Lung (tissue), 17 donors: ENCODE measurements at places on chromosomes 4 and X. TPM values are rescaled to one million over a fixed set of nuclear protein-coding genes. Genes with fewer than 3 reads are reported as not detected.

The MAGEA10 gene
- polyA plus RNA-seq: not detected

The NKX6-1 gene
- polyA plus RNA-seq: 0.02 TPM

The CXCL1 gene
- polyA plus RNA-seq: 445 TPM

The TMEM47 gene
- 8.2 TPM for polyA plus RNA-seq

The S100P gene
- 118 TPM for polyA plus RNA-seq

The PRAF2 gene
- polyA plus RNA-seq: 36.6 TPM

The UGT2B15 gene
- polyA plus RNA-seq: not detected

GRCh38 chrX:101062176-101062575 is 10.3 kb upstream of the TRMT2B start:
- no peak for DNase-seq

- DNase-seq: no peak
Observed at GRCh38 chr4:121138039-121138825, 25.9 kb downstream of the TNIP3 start.

- DNase-seq: no peak
Observed at GRCh38 chr4:187175197-187175596, 451.5 kb upstream of the FAT1 start.

- DNase-seq: no peak
Observed at GRCh38 chr4:70991596-70991995, 1.9 kb upstream of the DCK start.

DNA sequence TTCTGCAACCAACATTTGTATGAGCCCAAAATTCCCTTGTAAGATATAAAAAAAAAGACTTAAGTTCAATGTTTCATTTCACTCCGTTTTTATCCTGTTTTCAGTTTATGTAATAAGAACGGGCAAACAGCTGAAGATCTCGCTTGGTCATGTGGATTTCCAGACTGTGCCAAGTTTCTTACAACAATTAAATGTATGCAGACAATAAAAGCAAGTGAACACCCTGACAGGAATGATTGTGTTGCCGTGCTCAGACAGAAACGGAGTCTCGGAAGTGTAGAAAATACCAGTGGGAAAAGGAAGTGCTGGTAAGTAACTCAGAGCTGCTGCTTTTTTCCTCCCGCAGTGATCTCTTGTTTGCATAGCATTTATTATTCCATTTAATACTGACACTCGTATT is 2.8 kb downstream of the ANKRD37 start:
- no peak for DNase-seq

DNA sequence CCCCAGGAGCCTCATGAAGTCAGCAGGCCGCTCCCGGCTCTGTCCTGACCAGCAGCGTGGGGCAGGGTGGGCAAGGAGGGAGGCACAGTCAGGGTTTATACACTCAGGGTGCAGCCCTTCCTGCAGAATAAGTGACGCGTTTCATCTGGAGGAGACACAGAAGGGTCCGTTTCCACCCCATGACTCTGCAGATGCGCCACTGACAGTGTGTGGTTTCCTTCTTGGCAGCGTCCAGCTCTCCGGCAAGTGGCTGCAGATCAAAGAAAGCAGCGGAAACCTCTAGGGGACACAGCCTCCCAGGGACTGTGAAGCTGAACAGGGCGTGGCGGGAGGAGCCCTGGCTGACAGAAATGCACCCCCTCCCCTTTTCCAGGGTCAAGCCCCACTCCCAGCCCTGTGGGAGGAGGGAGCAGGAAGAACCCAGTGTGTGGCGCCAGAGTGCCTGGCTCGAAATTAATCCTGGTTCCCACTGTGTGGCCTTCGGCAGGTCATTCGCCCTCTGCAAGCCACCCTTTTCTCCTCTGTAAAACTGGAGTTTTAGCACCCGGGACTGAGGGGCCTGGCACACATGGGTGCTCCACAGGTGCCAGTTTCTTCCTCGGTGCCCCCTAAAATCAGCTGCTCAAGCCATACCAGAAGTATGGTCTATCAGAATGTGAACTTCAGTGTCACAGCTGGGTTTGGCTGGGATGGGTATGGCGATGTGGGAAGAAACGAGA is 17.3 kb upstream of the TBC1D14 start:
- peak; percentile 87 for DNase-seq

DNA sequence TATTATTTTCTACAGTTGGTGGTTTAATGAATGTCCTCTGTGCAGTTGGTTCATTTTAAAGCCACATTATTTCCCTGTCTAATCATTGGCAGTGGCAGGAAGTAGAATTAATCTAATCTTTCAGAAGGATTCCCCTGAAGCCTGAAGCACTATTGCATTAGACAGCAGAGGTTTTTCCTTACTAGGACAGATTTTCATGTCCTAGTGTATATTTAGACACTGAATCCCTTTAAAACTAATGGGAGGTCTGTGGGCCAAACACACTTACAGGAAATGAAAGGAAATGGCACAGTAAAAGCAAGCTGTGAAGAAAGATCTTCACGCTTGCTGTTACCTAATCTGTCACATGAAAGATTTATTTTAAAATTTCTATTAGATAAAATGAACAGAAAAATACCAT is 165.2 kb downstream of the SLC39A8 start:
- no peak for DNase-seq

DNA sequence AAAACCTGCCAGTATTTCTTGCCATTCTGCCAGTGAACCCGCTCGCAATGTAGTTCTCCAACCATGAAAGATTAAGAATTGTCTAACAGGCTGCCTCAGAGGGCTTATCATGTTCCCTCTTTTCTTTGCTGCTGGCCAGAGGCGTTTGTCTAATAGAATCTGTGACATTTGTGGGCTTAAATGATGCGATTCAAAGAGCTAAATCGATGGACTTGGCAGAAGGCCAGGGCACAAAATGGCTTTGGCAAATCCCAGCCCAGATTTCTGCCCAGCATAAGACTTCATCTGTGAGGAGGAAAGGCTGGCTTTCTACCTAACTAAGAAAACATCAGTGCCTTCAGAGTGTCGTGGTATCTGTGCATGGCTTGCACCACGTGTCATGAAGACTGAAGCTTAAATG is 79.9 kb downstream of the TRPC5OS start:
- no peak for DNase-seq

- no peak for DNase-seq
Observed at GRCh38 chr4:122379239-122379638, 428 bp downstream of the ADAD1 start.

DNA sequence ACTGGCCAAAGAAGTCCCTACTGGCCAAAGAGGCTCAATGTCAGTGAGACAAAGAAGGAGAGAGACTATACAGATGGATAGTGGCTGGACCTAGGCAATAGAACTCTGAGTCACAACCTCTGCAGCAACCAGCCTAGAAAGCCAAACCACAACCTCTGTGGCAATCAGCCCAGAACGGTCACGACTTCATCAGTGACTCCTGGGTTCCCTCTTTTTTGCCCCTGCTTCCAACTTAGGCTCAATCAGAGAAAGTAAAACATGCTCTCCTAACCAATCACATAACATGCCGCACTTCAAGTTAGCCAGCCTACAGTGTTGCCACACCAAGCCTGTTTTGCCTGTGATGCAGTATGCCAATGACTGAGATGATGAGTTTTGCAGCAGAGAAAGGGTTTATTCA is 203.4 kb downstream of the ANAPC10 start:
- DNase-seq: no peak

DNA sequence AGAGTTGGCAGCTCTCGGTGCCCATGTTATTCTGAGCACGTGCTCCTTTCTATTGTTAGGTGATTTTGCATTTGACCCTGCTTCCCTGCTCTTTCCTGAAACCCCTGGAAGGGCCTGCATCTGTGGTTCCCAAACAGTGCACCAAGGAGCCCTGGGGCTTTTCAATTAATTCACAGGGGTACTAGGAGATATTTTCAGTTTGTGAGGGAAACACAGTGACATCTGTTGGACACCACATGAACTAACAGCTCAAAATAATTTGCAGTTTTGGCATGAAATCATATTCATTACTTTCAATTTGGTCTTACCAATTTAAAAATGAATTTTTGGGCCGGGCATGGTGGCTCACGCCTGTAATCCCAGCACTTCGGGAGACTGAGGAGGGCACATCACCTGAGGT is 156.6 kb downstream of the GATB start:
- no peak for DNase-seq

- no peak for DNase-seq
Observed at GRCh38 chr4:73919691-73920090, 50.5 kb downstream of the CXCL1 start.

DNA sequence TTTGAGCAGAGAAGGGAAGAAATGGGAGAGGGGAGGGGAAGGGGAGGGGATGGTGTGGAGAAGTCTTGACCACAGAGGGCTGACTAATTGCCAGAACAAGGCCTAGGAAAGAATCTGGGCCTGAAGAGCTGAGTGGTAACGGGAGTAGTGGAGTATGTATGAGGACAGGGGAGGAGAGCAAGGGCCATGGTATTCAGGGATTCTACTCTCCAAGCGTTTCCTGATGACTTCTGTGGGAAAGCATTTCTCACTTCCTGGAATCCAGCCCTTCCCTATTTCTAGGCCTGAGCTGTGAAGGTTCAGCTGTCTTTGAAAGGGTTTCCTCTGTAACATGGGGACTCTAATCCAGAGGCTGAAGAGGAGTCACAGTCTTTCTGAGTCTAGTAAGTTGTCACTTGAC is 19.7 kb upstream of the SOX3 start:
- DNase-seq: no peak
